Activated naive CD8-positive, alpha-beta T cell treated with anti-CD3 and anti-CD28 coated beads for 36 hours (primary cell): ENCODE measurements at places on chromosomes 4 and X.

GRCh38 chr4:39730072-39730471 is 32.1 kb downstream of the UBE2K start:
- DNase-seq = no peak

DNA sequence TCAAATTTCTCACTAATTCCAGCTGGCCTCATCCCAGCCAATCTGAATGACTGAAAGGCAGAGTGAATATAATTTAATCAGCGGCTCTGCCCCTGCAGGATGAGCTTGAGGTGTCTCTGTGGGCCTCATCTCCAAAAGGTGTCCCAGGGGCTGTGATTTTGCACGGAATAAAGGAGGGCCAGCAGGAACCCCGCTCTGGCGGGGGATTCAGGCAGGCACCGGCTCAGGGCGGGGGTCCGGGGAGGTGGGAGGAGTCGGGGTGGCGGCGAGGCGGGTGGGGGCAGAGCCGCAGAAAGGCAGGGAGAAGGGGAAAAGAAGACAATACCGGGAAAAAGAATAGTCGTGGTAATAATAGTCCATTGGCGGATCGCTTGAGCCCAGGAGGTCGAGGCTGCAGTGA is 16.0 kb upstream of the ERCC6L start:
- DNase-seq = no peak

DNA sequence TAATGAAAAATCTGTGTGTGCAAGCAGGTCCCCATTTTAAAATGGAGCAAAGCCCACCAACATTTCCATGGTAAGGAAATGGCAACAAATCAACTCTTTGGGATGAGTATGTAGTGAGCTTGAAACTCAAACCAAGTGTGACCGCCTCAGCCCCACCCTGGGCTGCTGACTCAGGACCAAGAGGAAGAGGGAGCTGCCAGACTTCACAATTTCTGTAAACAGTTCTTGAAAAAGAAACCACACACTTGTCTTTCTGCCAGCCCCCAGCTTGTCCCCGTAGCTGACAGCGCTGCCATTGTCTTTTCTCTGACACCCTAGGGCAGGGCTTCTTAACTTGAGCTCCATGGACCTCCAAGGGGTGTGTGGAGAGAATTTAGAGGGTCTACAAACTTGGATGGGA is 10.3 kb downstream of the RTL5 start:
- DNase-seq = no peak

DNA sequence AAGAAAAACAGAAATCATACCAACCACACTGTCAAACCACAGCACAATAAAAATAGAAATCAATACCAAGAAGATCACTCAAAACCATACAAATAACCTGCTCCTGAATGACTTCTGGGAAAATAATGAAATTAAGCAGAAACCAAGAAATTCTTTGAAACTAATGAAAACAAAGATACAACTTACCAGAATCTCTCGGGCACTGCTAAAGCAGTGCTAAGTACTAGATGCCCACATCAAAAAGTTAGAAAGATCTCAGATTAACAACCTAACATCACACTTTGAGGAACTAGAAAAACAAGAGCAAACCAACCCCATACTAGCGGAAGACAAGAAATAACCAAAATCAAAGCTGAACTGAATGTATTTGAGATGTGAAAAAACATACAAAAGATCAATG is 33.2 kb downstream of the AWAT2 start:
- DNase-seq = no peak

GRCh38 chrX:24741330-24741729 is 47.6 kb downstream of the POLA1 start:
- DNase-seq = no peak

GRCh38 chr4:158008551-158009218 is 164.1 kb downstream of the GASK1B start:
- no peak for DNase-seq

DNA sequence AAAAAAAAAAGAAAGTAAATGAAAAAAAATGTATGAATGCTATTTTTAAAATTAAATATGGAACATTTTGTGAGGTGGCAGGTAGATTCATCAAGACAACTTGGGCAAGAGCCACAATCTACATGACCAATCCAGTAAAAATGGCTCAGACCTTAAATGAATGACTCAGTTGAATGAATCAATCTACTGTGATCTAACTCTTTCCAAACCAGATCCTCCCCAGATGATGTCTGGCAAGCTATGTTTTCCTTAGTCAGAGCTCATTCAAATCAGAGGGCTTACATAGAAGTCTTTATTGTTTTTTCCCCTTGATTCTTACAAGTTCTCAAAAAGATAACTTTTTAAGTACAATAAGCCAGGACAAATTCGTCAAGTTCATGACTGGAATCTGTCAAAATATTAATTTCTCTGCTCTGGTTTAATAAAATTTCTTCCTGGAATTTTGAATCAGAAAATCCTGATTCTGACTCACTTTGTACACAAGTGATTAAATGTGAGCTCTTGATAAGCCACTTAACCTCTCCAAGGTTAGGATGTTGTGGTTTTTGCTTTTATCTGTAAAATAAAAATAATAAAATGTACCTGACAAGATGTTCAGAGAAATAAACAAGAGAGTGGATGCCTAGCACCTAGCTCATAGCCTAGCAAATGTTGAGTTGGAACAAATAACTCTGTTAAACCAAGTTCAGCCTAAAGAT is 105.6 kb upstream of the SMIM31 start:
- DNase-seq = no peak

DNA sequence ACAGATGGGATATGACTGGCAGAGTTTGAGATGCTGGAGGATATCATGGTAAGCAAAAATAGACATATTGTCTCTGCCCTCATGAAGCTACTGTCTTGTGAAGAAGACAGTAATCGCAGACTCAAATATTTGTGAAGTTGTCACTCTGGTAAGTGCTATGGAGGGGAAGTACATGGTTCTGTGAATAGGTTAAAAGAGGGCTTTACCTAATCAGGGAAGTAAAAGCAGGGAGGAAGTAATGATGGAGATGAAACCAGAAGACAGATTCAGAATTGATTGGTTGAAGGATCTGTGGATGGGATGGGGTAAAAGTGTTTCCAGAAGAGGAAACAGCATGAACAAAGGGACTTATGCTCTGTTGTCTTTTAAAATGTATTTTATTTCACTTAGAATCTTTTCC is 19.3 kb upstream of the MAGED1 start:
- no peak for DNase-seq

DNA sequence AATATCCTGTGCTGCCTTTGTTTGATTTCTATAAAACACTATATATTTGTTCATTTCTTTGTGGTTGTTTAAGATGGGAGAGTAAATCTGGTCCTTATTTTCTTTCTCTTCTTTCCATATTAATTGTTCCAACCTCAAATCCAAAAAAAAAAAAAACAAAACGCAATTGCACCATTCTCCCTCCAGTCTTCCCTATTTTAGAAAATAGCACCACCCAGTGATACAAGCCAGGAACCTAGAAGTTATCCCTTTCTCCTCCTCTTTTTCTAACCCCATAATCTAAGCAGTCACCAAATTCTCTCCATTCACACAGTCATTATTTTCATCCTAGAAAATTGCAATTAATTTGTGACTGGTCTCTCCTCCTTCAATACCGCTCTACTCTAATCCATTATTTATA is 107.8 kb downstream of the GABRA3 start:
- DNase-seq = no peak

DNA sequence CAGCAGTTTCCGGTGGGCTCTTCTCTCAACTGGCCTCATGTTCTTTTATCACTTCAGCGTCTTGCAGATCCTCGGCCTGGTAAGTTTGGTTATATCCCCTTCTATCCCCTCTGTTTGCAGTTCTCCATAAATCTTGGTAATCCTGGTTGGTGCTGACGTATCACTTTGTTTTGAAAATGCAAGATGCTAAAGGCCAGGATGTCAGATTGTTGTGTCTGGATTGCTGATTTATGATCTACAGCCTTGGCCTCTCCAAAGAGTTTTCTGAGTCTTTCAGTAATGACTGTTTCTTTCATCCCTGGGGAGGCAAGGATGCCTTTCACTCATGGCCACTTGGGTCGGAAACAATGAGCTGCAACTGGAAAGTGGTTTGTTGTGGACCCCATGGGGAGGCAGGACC is 146.4 kb downstream of the AMMECR1 start:
- DNase-seq = no peak

DNA sequence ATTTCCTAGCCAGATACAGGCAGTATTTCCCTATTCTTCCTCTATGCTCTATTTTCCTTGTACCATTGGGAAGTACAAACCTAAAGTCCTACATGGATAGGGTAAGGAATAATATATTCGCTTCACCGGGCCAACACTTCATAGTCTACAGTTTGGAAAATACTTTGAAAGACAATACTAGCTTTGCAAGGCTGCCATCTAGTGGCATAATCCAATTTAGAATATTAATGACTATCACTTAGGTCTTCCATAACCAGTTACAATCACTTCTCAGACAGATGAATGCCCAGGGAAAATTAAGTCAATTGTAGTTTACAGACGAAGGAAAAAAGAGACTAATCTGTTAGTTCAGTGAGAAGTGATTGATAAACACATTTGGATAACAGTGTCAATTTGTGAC is 141.0 kb upstream of the FAM47C start:
- DNase-seq = no peak

- no peak for DNase-seq
Measured at GRCh38 chr4:16883806-16884205, 14.6 kb downstream of the LDB2 start.

DNA sequence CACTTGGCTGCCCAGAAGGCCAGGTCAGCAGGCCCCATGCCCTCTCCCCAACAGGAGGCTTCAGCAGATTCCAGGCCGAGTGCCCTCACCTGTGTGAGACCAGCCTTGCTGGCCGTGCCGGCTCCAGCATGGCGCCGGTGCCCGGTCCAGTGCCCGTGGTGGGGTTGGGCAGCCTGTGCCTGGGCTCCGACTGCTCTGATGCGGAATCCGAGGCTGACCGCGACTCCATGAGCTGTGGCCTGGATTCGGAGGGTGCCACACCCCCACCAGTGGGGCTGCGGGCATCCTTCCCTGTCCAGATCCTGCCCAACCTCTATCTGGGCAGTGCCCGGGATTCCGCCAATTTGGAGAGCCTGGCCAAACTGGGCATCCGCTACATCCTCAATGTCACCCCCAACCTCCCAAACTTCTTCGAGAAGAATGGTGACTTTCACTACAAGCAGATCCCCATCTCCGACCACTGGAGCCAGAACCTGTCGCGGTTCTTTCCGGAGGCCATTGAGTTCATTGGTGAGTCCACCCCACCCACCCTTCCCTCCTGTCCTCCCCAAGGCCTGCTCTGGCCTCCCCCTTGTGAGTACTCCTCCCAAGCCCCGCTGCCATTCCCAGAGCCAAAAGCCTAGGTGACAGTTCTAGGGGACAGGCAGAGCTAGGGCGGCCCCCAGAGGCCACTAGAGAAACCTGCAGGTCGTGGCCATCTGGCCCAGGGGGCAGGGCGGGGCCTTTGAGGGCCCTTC is 2.3 kb downstream of the DUSP9 start:
- DNase-seq = peak; percentile 43

GRCh38 chr4:73788411-73788810 is 48.0 kb downstream of the CXCL8 start:
- no peak for DNase-seq

DNA sequence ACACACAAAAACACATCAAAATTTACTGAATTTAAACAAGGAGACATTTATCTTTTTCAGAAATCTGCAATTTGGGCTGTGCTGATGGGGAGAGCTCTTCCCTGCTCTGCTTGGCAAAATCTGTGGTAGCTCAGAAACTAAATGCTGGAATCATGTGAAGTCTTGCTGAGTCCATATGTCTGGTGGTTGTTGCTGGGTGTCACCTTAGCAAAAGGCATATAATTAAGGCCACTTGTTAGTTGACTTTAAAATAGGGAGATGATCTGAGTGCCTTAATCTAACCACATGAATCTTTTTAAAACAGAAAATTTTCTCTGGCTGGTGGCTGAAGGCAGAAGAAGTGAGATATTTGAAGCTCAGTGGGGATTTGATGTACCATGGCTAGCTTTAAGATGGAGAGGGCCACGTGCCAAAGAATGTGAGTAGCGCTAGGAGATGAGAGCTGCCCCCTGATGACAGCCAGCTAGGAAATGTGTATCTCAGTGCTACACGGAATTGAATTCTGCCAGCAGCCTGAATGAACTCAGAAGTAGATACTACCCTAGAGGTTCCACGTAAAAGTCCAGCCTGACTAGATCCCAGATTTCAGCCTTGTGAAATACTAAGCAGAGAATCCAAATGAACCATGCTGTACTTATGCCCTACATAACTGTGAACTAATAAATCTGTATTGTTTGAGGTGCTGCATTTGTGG is 7.6 kb upstream of the GUF1 start:
- no peak for DNase-seq

GRCh38 chrX:130539721-130540321 is 138.0 kb downstream of the RBMX2 start:
- DNase-seq = peak; percentile 15

DNA sequence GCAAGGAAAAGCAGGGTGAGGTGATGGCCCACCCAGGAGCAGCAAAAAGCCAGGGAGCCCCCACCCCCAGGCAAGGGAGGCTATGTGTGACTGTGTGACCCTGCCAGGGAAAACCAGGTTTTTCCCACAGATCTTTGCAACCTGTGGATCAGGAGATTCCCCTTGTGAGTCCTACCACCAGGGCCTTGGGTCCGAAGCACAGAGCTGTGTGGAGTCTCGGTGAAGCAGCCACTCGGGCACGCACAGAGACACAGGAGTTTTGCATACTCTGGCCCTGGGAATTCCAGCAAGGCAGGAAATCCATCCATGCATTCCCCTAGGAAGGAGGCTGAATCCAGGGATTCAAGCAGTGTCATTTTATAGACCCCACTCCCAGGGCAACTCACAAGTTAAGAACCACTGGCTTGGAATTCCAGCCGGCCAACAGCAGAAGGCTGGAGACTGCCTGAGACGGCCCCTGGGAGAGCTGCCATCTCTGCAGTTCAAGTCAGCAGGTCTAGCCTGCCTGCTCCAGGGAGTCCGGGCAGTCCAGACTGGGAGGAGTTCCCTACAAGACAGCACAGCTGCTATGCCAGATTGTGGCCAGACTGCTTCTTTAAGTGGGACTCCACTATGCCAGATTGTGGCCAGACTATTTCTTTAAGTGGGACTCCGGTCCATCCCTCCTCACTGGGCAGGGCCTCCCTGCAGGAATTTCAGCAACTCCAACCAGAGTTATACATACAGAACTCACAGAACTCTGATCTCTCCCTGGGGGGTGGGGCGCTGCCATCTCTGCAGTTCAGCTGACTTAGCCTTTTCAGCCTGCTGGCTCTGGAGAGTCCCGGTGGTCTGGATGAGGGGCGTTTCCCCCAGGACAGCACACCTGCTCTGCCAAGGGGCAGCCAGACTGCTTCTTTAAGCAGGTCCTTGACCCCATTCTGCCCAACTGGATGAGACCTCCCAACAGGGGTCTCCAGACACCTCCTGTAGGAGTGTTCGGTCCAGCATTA is 85.1 kb upstream of the ADAD1 start:
- DNase-seq = no peak

- no peak for DNase-seq
Measured at GRCh38 chr4:153026591-153027346, 90.6 kb downstream of the FHDC1 start.

GRCh38 chr4:43411226-43411625 is 518.7 kb downstream of the GRXCR1 start:
- DNase-seq = no peak

- DNase-seq = no peak
Measured at GRCh38 chr4:106496061-106496460, 127.5 kb upstream of the GIMD1 start.
